Ovary (tissue), 10 donors: ENCODE measurements at places on chromosomes 1 and 21. TPM values are rescaled to one million over a fixed set of nuclear protein-coding genes. Genes with fewer than 3 reads are reported as not detected.

TDRD5 gene
- 0.27 TPM for polyA plus RNA-seq

FNDC10 gene
- polyA plus RNA-seq = 1.5 TPM

TMIGD3 gene
- polyA plus RNA-seq = 0.87 TPM

TAS1R2 gene
- not detected for polyA plus RNA-seq

GJA5 gene
- 10.6 TPM for polyA plus RNA-seq

RGS18 gene
- polyA plus RNA-seq = 0.42 TPM

PERM1 gene
- polyA plus RNA-seq = 0.34 TPM

AKNAD1 gene
- polyA plus RNA-seq = 0.08 TPM

TMEM234 gene
- polyA plus RNA-seq = 9.4 TPM

OR2AK2 gene
- not detected for polyA plus RNA-seq

SLAMF1 gene
- 0.18 TPM for polyA plus RNA-seq

DUSP23 gene
- polyA plus RNA-seq = 63.8 TPM

ELAVL4 gene
- polyA plus RNA-seq = not detected

ATXN7L2 gene
- polyA plus RNA-seq = 6.5 TPM

CHIT1 gene
- 7.0 TPM for polyA plus RNA-seq

TSPAN2 gene
- 3.5 TPM for polyA plus RNA-seq

FAM163A gene
- polyA plus RNA-seq = 1.7 TPM

FAM151A gene
- 0.06 TPM for polyA plus RNA-seq

RHOU gene
- polyA plus RNA-seq = 37.8 TPM

OR2T35 gene
- polyA plus RNA-seq = not detected

C1orf210 gene
- not detected for polyA plus RNA-seq

TBX15 gene
- polyA plus RNA-seq = 0.10 TPM

ADSS2 gene
- polyA plus RNA-seq = 39.5 TPM

GPR153 gene
- polyA plus RNA-seq = 11.0 TPM

NTRK1 gene
- polyA plus RNA-seq = 0.11 TPM

TNFAIP8L2 gene
- polyA plus RNA-seq = 4.6 TPM

LCE1D gene
- not detected for polyA plus RNA-seq

DNASE2B gene
- 1.2 TPM for polyA plus RNA-seq

ARHGEF16 gene
- 0.13 TPM for polyA plus RNA-seq

HOOK1 gene
- polyA plus RNA-seq = 0.35 TPM

PKP1 gene
- 0.18 TPM for polyA plus RNA-seq

OXCT2 gene
- 1.1 TPM for polyA plus RNA-seq

PCBP3 gene
- polyA plus RNA-seq = 2.4 TPM

NBPF6 gene
- not detected for polyA plus RNA-seq

LCE1A gene
- not detected for polyA plus RNA-seq

LRRC53 gene
- polyA plus RNA-seq = not detected
